ENCODE measurements at places on chromosomes 13 and 19.
A peak's percentile ranks its signal among the peaks of the same experiment; 100 is the strongest.

GRCh38 chr19:639253-640160, at the start of gene FGF22:
Gene FGF22 (plus strand): TSS chr19:639879. CDS start chr19:639926, 47 bp downstream.
- peak; percentile 98 for DNase-seq

DNA sequence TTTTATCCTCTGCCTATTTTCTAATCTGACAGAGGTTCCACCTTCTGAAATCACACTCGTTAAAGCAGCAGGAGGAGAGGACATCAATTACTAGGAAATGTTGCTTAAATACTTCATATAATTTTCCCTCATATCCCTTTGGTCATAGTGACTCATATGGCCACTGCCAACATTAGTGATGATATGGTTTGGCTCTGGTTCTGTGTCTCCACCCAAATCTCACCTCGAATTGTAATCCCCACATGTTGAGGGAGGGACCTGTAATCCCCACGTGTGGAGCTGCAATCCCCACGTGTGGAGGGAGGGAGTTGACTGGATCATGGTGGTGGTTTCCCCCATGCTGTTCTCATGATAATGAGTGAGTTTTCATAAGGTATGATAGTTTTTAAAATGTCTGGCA, 618.4 kb upstream of the SLITRK5 start:
- DNase-seq, result no peak

- DNase-seq, result no peak
Measured at GRCh38 chr19:2538096-2538757, 62.3 kb downstream of the GADD45B start.

- no peak for DNase-seq
Measured at GRCh38 chr19:48755084-48755641, at the start of gene FGF21. Gene FGF21 (plus strand): TSS chr19:48755524. CDS start chr19:48756237, 713 bp downstream.

GRCh38 chr19:19758164-19758563, 25.3 kb upstream of the ZNF14 start:
- DNase-seq, result no peak

DNA sequence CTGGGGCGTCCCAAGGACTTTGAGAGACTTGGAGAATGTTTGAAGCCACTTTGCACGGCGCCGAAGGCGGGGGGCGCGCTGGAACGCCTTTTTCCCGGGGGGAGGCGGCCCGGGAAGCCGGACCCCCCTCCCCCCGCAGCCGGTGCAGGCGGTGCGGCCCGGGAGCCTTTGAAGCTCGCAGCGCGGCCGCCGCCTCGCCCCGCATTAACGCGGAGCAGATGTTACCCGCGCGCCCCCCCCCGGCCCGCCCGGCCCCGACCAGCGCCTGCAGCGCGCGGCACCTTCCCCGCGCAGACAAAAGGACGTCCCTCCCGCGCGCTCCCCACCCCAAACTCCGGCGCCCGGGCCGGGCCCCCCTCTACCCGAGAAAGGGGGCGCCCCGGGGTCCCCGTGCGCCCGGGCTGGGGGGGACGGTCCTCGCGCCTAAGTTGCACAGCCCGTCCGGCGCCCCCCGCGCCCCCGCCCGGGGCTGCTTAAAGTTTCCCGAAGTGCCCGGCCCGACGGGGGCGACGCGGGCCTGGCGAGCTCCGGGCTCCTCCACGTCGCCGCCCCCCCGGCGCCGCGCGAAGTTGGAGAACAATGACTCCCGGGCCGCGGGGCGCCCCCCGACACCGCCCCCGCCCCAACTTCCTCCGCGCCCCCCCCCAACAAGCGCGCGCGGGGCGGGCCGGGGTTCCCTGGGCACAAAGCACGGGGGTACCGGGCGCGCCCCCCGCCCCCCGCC, 685 bp downstream of the TCF3 start:
- DNase-seq, result no peak
